ENCODE measurements at places on chromosomes 2 and 18.

- no peak for DNase-seq
These were observed 43.6 kb downstream of the LYPD6B start for GRCh38 chr2:149082079-149082478.

DNA sequence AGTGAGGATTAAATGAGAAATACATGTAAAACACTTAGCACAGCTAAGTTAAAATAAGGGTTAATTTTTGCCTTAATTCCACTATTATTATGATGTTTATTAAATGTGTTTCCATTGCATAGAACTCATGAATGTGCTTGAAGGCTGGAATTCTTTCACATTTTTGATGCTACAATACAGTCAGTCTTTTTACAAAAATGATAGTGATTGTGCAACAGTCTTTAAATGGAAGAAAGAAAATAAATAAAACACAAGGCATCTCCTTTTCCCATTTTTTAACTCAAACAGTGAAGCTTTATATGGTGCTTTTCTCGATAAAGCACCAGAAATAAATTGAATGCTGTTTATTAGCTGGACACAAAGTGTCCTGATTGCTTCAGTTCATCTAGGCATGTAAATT, 123.9 kb downstream of the MAP2 start:
- no peak for DNase-seq

DNA sequence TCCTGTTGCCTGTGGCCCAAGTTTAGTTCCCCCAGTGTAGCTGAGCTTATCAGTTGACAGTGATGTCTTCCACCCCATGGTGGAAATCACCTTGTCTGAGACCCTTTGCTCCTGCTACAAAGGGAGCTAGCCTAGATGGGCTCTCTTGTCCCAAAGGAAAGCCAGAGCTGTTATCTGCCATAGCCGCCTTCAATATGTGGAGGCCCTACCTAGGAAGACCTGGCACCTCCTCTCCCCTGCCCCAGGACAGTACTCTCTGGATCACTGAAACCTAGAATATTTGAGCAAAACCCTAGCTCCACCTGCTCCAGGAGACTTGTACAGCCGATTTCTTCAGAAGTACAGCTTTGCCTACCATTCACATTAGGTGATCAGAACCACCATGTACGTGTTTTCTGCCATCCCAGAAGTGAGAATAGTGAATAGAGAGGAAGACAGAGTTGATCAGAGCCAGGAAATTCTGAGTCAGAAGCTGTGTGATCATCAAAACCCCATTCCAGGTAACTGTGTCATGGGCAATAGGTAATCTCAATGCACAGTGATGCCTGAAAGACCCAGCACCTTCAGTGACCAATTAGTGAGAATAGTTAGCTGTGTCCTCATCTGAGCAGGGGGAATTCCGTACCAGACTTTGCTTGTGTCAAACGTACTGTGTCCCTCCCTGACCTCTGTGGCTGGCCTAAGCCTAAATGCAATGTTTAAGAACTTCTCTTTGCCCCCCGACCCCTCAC, 138.4 kb upstream of the ALPP start:
- no peak for DNase-seq

DNA sequence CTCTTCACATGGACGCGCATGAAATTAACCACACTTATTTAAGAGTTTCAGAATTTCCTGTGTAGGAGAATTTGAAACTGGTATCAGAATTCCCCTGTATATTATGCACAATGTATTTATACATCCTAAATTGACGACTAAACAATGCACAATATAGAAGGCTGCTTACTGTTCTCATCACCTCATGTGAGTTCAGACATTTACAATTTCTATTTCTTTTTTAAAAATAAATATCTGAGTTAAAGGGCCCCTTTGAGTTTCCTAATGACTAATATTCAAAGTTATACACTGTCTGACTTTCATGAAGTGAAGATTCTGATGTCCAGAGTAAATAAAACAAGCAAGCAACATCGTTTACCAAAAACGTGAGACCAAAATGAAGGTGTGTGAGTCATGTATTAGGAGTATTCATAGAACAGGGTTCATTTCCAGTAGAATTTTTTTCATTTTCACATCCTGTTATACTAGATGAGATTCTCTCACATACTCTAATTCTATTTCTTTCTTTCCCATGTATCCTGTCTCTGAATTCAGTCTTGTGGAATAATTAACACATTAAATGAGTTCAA, 406.2 kb downstream of the NUP35 start:
- no peak for DNase-seq

GRCh38 chr2:218331745-218332144, 24.9 kb upstream of the CATIP start:
- no peak for DNase-seq

DNA sequence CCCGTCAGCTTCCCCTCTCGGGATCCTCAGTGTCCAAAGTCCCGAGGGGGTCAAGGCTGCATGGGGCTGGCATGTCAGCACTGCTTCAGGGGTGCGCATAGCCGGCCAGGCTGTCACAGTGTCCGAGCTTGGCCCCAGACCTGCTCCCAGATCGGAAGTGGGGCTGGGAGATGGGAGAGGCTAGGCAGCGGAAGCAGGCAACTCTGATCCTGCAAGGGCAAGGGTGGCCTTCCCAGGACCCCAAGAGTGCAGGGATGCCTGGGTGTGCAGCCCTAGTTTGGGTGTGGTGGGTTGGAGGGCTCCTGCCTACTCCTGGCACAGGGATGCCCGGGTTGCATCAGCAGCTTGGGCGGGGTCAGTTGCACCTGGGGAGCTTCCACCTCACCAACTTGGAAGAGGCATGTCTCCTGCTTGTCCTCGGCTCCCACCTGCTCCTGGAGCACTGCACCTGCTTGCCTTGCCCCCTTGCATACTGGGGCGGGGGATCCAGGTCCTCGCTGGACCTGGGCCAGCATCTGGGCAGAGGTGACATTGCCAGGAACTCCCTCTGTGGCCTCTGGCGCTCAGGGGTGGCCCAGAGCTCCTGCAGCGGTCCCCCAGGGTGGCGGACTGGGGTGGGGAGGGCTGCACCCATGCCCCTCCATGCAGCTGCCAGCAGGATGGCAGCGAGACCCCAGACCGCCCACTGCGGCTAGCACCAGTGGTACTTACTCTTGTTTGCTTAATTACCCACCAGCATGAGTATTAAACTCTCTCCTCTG, 41.3 kb downstream of the CBLN2 start:
- no peak for DNase-seq

DNA sequence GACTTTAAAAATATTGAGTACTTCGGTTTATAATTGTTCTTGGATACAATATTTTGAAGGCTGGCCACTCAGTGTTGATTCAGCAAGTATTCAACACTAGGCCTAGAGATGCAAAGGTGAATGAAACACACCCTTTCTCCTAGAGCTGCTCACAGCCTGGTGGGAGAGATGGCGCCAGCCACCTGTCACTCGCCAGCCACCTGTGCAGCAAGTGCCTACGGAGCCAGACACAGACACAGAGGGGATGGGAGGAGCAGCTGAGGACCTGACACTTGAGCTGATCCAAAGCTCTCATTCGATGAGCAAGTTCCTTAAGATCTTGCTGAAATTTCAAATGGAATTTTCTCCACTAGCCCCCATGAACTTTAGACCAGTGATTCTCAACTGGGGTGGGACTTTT, 151.1 kb upstream of the RIOK3 start:
- no peak for DNase-seq

- no peak for DNase-seq
These were observed 154.7 kb downstream of the DYSF start for GRCh38 chr2:71608034-71608433.

DNA sequence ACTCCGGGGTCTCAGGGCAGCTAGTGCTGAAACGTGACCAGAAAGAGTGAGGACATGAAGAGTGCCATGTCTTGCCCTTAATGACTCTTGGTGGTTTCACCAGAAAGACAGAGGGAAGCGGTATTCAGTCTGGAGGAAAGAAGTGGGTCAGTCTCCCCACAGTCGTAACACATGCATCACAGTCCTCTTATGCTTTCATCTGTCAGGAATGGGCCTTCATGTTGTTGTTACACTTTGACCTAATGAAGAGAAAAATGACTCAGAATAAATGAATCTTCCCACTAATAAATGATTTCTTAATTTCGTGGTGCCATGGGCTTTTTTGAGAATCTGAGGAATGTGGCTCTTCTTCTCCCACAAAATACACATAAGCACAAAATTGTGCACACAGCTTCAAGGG, 103.2 kb downstream of the SLC8A1 start:
- DNase-seq, result no peak

- DNase-seq, result no peak
These were observed 547.6 kb downstream of the NRXN1 start for GRCh38 chr2:50484371-50484770.

DNA sequence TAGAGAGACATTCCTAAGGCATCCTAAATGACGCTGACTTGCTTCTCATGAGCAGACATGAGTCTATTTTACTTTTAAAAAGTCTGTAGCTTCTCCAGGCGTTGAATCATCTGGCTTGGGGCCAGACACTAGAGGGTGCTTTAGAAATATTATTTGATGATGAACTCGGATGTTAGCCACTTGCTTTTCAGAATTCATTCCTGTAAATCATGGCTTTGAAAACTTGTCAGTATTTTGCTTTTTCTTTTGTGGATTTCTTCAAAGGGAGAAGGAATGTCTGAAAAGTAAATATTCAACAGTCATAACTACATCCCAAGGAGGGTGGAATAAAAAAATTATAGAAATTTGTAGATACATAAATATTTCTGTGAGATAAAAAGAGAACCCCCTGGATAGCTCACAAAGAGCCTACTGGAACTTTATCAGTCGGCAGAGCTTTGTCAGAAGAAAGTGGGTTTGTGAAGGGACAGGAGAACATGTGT, 370.8 kb downstream of the OSR1 start:
- no peak for DNase-seq

GRCh38 chr2:15665943-15666460, 74.3 kb downstream of the DDX1 start:
- no peak for DNase-seq

DNA sequence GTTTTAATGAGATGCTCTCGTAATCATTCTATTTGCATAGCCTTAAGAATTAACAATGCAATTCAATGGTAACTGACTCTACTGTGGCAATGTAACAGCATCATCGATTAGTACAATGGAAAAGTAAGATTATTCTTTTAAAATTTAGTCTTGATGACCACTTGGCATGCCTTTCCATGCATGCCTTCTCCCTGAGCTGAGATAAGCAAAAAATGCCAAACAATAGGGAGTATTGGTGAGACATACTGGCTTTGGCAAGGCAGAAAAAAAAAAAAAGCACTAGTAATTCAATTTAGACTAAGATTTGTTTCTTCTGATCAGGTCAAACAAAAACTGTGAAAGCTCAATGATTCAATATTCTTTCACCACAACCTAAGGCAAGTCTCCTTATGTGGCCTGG, 110.8 kb upstream of the TRIB2 start:
- DNase-seq, result no peak

DNA sequence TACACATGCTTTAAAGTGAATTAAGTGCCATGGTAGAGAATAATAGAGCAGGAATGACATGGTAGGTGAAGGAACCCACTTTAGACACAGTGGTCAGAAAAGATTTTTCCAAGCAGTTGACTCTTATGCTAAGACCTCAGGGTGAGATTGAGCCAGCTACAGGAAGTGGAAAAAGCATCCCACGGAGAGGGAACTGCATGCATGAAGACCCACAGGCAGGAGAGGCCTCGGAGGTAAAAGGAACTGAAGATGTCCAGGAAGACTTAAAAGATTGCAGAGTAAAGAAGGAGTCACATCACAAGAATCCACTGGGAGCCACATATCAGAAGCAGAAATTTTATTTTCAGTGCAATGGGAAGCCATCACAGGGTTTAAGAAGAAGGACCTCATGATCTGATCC, 499.2 kb upstream of the FAM98A start:
- DNase-seq, result no peak

GRCh38 chr18:13625355-13625754, 101.0 kb downstream of the FAM210A start:
- no peak for DNase-seq

DNA sequence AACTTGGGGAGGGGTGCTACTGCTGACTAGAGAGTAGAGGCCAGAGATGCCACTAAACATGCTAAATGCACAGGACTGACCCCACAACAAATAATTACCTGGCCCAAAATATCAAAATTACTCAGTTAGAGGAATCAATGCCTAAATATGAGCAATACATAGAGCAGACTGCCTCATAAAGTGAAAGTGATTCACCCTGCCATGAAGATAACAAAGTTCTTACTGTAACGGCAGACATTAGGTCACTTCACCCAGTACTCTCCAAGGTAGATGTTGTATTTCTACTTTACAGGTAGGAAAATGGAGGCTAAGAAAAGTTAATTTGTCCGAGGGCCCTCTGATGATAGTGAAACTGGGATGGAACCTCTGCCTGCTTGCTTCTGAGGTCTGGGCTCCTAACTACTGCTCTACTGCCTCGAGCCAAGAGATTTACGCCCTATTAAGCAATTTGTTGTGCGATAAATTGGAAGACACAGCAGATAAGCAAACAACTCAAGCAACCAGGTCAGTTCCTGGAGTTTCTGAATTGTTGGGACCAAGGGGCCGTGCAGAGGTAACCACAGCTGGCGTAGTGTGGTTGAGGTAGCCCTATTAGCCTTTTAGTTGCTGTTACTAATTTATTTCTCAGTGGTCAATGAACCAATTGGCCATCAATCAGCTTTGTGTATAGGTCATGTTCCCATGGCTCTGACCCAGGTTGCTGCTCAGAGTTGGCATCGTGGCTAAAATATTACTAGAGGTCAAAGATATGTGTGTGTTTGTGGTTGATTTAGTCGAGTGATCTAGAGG, 4.8 kb downstream of the DHRS9 start:
- DNase-seq, result no peak

DNA sequence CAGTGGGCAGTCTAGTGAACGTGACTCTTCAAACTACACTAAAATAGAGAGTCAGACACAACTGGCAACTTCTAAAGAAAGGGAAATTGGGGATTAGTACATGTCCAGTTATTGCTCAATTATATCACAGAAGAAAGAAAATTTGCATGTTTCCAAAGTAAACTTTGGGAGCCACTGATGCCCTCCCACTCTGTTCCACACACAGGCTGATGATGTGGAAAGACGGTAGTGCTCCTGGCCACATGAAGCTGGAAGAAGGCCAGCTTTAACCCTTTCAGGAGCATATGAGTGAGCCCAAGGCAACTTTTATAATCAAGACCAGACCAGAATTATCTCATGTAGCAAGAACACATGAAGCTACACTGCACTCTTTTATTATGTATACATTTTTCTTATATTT, 141.0 kb downstream of the NR4A2 start:
- no peak for DNase-seq

DNA sequence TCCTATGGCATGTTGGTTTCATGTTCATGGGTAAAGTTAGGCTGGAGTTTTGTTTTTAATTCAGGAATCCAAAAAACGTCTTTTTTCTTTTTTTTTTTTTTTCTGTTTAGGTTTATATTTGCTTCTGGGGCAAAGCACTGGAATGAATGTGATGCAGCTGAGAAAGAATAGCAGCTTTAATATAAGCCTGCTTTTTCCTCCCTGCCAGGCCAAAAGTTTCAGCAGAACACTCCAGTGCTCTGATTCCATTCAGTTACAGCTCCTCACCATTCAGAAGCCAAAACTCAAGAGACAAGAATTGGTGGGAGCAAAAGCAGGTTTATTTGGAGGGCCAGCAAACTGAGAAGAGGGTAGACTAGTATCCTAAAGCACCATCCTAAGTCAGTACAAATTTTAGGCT, 102.7 kb upstream of the PELI1 start:
- DNase-seq, result no peak

GRCh38 chr2:239349453-239350135, 51.2 kb downstream of the HDAC4 start:
- no peak for DNase-seq
